Testis (tissue), 5 donors: ENCODE measurements at places on chromosomes 6 and 20.
A peak's percentile ranks its signal among the peaks of the same experiment; 100 is the strongest.

GRCh38 chr6:158384671-158385110 is 72.4 kb downstream of the TULP4 start:
- no peak overlapping the region for H3K4me3 ChIP-seq
- H3K27ac ChIP-seq, result no peak overlapping the region
- H3K27me3 ChIP-seq, result no peaks in the 10 kb centered on the region
- DNase-seq, result no peak

DNA sequence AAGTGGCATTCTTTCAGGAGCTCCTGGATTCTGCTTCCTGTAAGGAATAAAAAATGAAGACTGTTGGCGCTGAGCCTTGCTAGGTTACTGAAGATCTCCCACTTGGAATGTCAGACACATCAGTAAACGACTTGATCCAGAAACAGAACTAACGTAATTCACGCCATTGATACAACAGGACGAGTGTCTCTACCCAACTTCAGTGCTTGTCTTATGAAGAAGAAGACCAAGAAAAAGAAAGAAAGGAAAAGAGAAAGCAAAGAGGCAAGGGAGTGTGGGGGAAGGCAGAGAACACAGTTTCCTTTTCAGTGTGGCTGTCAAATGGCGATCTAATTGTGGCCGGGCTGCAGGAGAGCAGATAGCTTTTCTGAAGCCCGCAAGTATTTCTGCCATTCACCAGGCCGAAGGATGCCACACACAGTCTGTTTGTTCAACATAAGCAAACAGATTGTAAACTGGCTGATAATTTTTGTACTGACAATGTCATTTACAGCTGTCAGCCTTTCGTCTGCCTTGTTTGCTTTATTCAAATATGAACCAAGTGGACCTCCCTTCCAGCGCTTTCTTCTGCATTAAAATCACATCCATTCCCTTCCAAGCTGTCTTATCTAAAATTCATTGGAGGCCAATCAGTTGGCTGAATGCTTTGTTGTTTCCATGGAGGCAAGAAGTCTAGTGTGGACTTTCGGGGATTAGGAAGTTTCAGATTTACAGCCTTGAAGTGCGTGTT is 180.6 kb downstream of the FOXA2 start:
- no peak overlapping the region for H3K27ac ChIP-seq
- H3K4me3 ChIP-seq, result no peak overlapping the region
- H3K27me3 ChIP-seq, result no peaks in the 10 kb centered on the region
- DNase-seq, result peak; percentile 25
- H3K4me1 ChIP-seq, result peaks cover 7% of the 10 kb centered on the region

DNA sequence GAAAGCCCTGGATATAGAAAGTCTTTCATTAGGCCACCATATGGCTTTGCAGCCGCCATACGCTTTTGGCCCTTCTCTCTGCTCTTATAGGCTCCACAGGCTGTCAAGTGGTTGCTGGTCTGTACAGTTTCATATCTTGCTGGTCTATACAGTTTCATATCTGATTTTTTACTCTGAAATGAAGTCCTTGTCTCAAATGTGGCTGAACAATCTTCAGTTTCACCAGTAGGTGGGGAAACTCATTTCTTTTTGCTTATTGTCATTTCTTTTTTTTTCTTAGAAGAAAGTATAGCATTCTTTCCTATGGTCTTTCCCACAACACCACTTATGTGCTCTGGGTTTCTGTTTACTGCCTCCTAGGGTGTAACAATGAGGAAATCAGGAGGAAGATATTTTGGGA is 771.4 kb upstream of the MMS22L start:
- H3K36me3 ChIP-seq, result no peaks in the 10 kb centered on the region
- no peak for DNase-seq
- no peaks in the 10 kb centered on the region for H3K4me1 ChIP-seq
- H3K27me3 ChIP-seq, result no peaks in the 10 kb centered on the region
- H3K27ac ChIP-seq, result no peak overlapping the region

DNA sequence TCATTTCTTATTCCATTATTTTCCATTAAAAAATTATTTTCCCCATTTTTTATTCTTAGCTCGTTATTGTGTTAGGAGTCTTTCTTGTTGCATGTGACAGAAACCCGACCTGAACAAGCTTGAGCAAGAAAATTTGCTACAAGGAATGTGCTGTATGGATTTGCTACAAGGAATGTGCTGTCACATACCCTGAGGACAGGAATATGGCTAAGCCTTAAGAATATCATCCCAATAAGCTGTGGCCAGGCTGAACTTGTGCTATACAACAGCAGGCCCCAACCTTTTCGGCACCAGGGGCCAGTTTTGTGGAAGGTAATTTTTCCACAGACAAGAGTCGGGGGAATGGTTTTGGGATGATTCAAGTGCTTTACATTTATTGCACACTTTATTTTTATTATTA is 114.0 kb downstream of the TRMT11 start:
- no peak overlapping the region for H3K27ac ChIP-seq
- no peaks in the 10 kb centered on the region for H3K36me3 ChIP-seq
- no peaks in the 10 kb centered on the region for H3K4me1 ChIP-seq
- H3K27me3 ChIP-seq, result no peaks in the 10 kb centered on the region
- no peak overlapping the region for H3K4me3 ChIP-seq
- no peak for DNase-seq

- no peaks in the 10 kb centered on the region for H3K4me1 ChIP-seq
- no peak overlapping the region for H3K4me3 ChIP-seq
- no peak for DNase-seq
- no peaks in the 10 kb centered on the region for H3K27me3 ChIP-seq
- no peaks in the 10 kb centered on the region for H3K36me3 ChIP-seq
- H3K27ac ChIP-seq, result peak overlapping the region; percentile 44
Measured at GRCh38 chr20:23116311-23117089, 30.4 kb upstream of the CD93 start.

DNA sequence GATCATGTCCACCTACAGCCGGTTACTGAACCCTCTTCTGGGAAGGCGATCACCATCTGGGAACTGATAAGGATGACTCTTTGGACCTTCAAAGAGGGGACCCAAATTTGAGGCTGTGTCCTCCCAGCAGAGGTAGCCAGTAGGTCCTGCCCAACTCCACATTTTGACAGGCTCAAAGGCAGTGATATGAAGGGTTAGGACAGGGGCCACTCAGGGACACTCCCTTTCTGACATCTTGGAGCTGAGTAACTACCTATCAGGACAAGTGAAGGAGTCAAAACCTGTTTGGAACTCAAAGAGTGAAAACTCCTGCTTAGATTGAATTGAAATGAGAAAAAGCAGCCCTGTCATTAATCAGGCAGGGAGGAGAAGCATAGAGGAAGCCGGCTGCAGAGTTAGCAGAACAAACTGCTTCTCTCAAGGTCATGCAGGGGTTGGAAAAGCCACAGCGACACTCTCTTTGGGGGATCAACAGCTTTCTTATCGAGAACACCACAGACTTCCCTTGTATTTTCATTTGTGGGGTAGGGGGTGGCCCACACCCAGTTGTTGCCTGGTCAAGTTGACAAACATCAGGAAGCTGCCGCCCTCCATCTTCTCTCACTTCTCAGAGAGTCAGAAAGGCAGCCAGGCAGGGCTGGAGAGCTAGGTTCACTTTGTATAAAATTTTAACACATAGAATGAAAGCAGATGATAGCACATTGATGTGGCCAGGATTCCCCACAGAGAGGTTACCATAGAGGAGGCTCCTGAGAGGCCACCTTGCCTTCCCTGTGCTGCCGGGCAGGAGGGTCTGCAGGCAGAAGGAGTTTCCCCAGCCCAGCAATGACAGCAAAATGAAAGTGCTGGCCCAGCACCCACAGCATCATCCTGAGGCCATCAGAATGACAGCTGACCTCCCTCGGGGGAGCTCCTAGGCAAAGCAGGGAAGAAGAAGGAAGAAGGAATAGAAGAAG is 47.6 kb downstream of the AGPAT4 start:
- no peaks in the 10 kb centered on the region for H3K27me3 ChIP-seq
- peak overlapping the region; percentile 40 for H3K27ac ChIP-seq
- H3K4me1 ChIP-seq, result peaks cover 12% of the 10 kb centered on the region
- H3K4me3 ChIP-seq, result no peak overlapping the region
- DNase-seq, result peak; percentile 36
- H3K36me3 ChIP-seq, result no peaks in the 10 kb centered on the region

- H3K4me1 ChIP-seq, result peaks cover 5% of the 10 kb centered on the region
- no peak overlapping the region for H3K4me3 ChIP-seq
- H3K27me3 ChIP-seq, result no peaks in the 10 kb centered on the region
Measured at GRCh38 chr6:139649732-139650131, 275.3 kb upstream of the CITED2 start.

- DNase-seq, result no peak
- peaks cover 3% of the 10 kb centered on the region for H3K4me1 ChIP-seq
- no peaks in the 10 kb centered on the region for H3K36me3 ChIP-seq
- no peak overlapping the region for H3K4me3 ChIP-seq
- H3K27me3 ChIP-seq, result no peaks in the 10 kb centered on the region
- H3K27ac ChIP-seq, result no peak overlapping the region
Measured at GRCh38 chr6:6713657-6714056, 125.1 kb downstream of the LY86 start.

DNA sequence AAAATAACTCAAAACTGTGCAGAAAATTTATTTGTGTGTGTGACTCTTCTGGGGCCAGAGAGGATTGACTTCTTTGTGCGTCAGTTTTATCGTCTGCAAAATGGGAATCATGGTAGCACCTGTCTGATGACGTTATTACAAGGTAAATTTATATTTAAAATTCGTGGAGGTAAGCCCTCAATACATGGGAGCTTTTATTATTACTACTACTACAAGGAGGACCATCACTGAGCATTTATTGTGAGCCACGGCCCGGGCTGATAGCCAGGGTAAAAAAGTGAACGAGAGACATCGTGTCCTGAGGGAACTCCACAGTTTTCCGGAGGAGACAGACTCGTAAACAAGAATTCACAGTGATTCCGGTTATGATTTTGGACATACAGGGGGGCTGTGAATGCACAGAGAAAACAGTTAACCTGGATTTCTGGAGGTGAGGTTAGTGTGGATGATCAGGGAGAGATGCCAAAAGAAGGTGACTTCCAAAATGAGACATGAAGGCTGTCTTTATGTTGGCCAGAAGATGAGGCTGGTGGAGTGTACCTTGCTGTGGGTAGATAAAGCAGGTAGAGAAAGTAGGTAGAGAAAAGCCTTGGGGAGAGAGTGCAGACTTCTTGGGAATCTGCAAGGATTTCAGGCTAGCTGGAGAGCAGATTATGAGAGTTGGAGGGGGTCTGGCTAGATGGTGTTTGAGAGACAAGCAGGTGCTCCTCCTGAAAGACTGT is 10.6 kb upstream of the SERINC3 start:
- peak overlapping the region; percentile 60 for H3K27ac ChIP-seq
- peak; percentile 59 for DNase-seq
- H3K4me1 ChIP-seq, result no peaks in the 10 kb centered on the region
- no peaks in the 10 kb centered on the region for H3K36me3 ChIP-seq
- H3K27me3 ChIP-seq, result no peaks in the 10 kb centered on the region

GRCh38 chr6:9553002-9553401 is 861.9 kb downstream of the TFAP2A start:
- H3K27me3 ChIP-seq, result no peaks in the 10 kb centered on the region
- H3K4me1 ChIP-seq, result no peaks in the 10 kb centered on the region
- no peak overlapping the region for H3K4me3 ChIP-seq

DNA sequence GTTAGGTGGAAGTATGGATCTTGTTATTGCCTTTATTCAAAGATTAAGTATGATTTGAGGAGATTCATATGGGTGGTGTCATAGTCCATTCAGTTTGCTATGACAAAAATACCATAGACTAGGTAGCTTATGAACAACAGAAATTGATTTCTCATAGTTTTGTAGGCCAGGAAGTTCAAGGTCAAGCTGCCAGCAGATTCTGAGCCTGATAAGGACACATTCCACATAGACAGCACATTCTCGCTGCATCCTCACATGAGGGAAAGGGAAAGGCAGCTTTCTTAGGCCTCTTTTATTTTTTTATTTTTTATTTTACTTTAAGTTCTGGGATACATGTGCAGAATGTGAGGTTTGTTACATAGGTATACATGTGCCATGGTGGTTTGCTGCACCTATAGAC is 27.7 kb downstream of the ME1 start:
- H3K27ac ChIP-seq, result no peak overlapping the region
- no peaks in the 10 kb centered on the region for H3K4me1 ChIP-seq
- H3K36me3 ChIP-seq, result no peaks in the 10 kb centered on the region
- H3K27me3 ChIP-seq, result no peaks in the 10 kb centered on the region
- no peak for DNase-seq

- DNase-seq, result no peak
- H3K36me3 ChIP-seq, result no peaks in the 10 kb centered on the region
- no peak overlapping the region for H3K4me3 ChIP-seq
- H3K27me3 ChIP-seq, result no peaks in the 10 kb centered on the region
- no peaks in the 10 kb centered on the region for H3K4me1 ChIP-seq
Measured at GRCh38 chr6:147869201-147869600, 360.7 kb downstream of the SAMD5 start.

GRCh38 chr6:10451828-10452509 is 37.1 kb upstream of the TFAP2A start:
- no peak overlapping the region for H3K4me3 ChIP-seq
- no peaks in the 10 kb centered on the region for H3K36me3 ChIP-seq
- no peak overlapping the region for H3K27ac ChIP-seq
- peak; percentile 35 for DNase-seq

- H3K4me1 ChIP-seq, result no peaks in the 10 kb centered on the region
- H3K4me3 ChIP-seq, result no peak overlapping the region
- peak; percentile 69 for DNase-seq
Measured at GRCh38 chr20:3218307-3218988, 9.2 kb downstream of the ITPA start.

DNA sequence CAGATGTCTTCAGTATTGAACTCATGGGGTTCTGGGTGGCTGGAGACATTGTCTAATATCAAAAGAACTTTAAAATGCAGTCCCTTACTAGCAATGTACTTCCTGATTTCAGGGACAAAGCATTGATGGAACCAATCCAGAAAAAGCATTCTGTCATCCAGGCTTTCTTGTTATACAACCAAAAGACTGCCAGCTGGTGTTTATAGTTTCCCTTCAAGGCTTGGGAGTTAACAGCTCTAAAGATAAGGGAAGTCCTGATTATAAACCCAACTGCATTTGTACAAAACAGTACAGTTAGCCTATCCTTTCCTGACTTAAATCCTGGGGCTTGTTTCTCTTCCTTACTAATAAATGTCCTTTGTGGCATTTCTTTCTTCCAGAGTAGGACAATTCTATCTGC is 160.0 kb downstream of the COL21A1 start:
- no peak overlapping the region for H3K4me3 ChIP-seq
- H3K27ac ChIP-seq, result no peak overlapping the region
- no peaks in the 10 kb centered on the region for H3K36me3 ChIP-seq
- no peaks in the 10 kb centered on the region for H3K4me1 ChIP-seq
- DNase-seq, result no peak

GRCh38 chr6:104640150-104640700 is 219.5 kb downstream of the HACE1 start:
- no peaks in the 10 kb centered on the region for H3K4me1 ChIP-seq
- H3K27ac ChIP-seq, result no peak overlapping the region
- no peak for DNase-seq
- no peaks in the 10 kb centered on the region for H3K27me3 ChIP-seq
- no peak overlapping the region for H3K4me3 ChIP-seq

GRCh38 chr20:50525681-50526080 is 15.5 kb downstream of the PTPN1 start:
- no peak overlapping the region for H3K4me3 ChIP-seq
- H3K27ac ChIP-seq, result no peak overlapping the region
- H3K36me3 ChIP-seq, result no peaks in the 10 kb centered on the region
- H3K4me1 ChIP-seq, result peaks cover 9% of the 10 kb centered on the region
- no peaks in the 10 kb centered on the region for H3K27me3 ChIP-seq
- no peak for DNase-seq

GRCh38 chr6:162408826-162409535 is 318.6 kb downstream of the PRKN start:
- DNase-seq, result no peak
- H3K4me1 ChIP-seq, result no peaks in the 10 kb centered on the region
- no peak overlapping the region for H3K4me3 ChIP-seq
- H3K27me3 ChIP-seq, result no peaks in the 10 kb centered on the region
- no peak overlapping the region for H3K27ac ChIP-seq
